Fibroblast of lung (primary cell): ENCODE measurements at places on chromosomes 4 and X. TPM values are rescaled to one million over a fixed set of nuclear protein-coding genes. Genes with fewer than 3 reads are reported as not detected.

The RIPPLY1 gene
- total RNA-seq, result not detected in 2 replicates

The STPG2 gene
- total RNA-seq, result under 0.01 and 0.17 TPM in 2 replicates

The SLC34A2 gene
- not detected in 2 replicates for total RNA-seq

DNA sequence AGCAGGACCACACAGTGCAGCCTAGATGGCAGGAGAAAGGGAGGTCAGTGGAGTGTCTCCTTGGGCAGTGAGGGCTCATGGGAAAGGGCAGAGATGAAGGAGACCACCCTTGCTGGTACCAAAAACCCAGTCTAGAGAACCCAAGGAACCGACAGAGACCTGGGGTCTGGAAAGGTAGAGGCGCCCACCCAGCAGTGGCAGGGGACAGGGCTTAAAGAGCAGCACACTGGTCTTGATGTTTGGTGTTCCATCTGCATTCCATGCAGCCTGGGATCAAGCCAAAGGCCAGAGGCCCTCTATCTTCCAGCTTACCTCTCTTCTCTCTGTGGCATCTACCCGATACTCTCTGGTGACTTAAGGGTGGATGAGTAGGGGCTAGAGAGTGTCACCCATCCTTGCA, 127.5 kb downstream of the PJA1 start:
- H3K27me3 ChIP-seq, result no peaks in the 10 kb centered on the region
- H3K4me1 ChIP-seq, result no peaks in the 10 kb centered on the region
- H3K27ac ChIP-seq, result no peak overlapping the region
- no peak for DNase-seq
- no peaks in the 10 kb centered on the region for H3K36me3 ChIP-seq

DNA sequence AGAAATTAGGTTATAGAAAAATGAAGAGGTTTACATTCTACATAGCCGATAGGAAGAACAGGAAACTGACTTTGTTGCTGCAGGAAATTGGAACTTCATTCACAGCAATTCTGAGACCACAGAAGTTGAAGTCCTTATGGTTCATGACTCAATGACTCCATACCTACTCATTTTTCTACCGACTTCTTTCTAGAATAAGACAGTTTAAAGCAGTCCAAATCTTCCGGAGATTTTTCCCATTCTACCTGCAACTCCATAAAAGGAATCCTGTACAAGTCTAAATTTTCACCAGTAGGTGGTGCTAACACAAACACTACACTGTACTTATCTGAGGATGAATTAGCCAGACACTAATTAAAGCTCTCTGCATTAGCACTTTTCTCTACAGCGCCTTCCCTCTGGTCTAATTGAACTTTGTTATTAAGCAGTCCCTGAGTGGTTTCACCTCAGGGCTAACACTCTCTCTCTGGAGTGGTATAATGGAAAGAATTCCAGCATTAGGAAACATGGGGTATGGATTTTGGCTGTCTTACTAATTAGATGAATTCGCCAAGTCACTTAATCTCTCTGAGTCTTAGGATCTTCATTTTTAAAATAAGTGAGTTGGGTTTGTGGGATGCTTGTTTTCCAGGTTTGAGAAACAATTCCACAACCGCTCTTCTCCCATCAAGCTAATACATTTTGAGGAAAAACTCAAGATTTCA, 167.9 kb downstream of the SMIM20 start:
- DNase-seq, result peak; percentile 74
- no peak overlapping the region for H3K27ac ChIP-seq

DNA sequence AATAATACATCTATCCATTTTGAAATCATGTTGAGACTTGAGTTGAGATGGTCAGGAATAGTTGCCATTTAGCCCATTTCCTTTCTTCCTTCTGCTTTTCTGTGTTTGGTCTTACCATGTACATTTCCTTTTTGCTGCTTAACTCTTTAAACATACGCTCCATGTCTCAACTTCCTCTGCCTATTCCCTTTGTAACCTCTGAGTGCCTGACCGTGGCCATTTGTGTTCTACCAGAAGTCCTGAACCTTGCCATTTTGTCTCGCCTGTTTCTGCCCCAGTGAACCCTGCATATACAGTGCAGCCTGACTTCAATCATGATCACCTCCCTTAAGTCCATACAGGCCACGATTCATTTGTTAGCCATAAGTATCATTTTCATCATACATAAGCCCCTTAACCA, 169.0 kb downstream of the RAPGEF2 start:
- peak; percentile 25 for DNase-seq
- no peaks in the 10 kb centered on the region for H3K36me3 ChIP-seq
- no peak overlapping the region for H3K27ac ChIP-seq
- no peaks in the 10 kb centered on the region for H3K27me3 ChIP-seq

GRCh38 chr4:176433983-176434382, 114.2 kb downstream of the SPCS3 start:
- no peak for DNase-seq
- H3K36me3 ChIP-seq, result no peaks in the 10 kb centered on the region
- H3K27me3 ChIP-seq, result no peaks in the 10 kb centered on the region
- H3K4me3 ChIP-seq, result no peak overlapping the region

GRCh38 chr4:182975806-182976205, 58.6 kb upstream of the DCTD start:
- peaks cover 2% of the 10 kb centered on the region for H3K4me1 ChIP-seq
- H3K4me3 ChIP-seq, result no peak overlapping the region
- H3K27ac ChIP-seq, result no peak overlapping the region
- no peaks in the 10 kb centered on the region for H3K36me3 ChIP-seq
- DNase-seq, result peak; percentile 92
- H3K27me3 ChIP-seq, result no peaks in the 10 kb centered on the region

DNA sequence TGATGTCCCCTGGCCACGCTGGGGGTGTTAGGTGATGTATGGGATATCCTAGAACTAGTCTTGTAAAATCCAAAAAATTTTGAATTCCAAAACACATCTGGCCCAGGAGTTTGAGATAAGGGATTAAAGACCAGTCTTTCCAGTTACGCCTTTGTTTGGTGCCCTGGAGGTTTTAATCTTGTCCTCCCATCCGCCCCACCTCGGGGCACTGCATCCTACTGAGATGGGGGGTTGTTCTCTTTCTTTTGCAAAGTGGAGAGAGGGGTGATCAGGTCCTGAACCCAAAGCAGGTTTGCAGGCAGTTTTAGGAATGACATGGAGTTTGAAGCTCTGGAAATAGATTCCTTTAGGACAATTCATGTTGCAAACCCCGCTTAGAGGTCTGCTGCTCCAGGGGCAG, 1.8 kb downstream of the SUV39H1 start:
- H3K27ac ChIP-seq, result no peak overlapping the region
- DNase-seq, result no peak
- no peaks in the 10 kb centered on the region for H3K27me3 ChIP-seq

DNA sequence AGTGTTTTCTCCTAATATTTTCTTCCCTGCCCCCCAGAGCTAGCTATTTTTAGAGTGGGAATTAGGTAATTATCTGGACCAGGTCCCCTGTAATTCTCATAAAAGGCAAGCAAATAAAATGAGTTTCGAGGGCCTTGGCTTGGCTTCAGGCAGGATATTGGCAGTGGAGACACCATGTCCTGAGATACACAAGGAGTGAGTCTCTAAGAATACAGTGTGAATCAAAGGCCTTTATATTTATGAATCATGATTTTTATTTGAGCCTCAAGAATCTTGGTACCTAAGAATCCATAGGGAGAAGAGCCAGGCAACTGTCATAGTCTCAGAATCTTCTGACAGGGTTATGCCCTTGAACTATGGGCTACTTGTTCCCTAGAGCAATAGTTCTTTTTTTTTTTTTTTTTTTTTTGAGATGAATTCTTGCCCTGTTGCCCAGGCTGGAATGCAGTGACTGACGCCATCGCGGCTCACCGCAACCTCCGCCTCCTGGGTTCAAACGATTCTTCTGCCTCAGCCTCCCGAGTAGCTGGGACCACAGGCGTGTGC, 205.4 kb downstream of the LDB2 start:
- H3K36me3 ChIP-seq, result peaks cover 2% of the 10 kb centered on the region
- no peak overlapping the region for H3K27ac ChIP-seq
- H3K27me3 ChIP-seq, result no peaks in the 10 kb centered on the region
- no peak for DNase-seq
- peaks cover 8% of the 10 kb centered on the region for H3K4me1 ChIP-seq
- no peak overlapping the region for H3K4me3 ChIP-seq

- H3K27me3 ChIP-seq, result no peaks in the 10 kb centered on the region
- H3K4me1 ChIP-seq, result no peaks in the 10 kb centered on the region
- no peak overlapping the region for H3K27ac ChIP-seq
- DNase-seq, result no peak
- no peaks in the 10 kb centered on the region for H3K36me3 ChIP-seq
- no peak overlapping the region for H3K4me3 ChIP-seq
Observed at GRCh38 chr4:45082101-45082500, 355.7 kb upstream of the GNPDA2 start.

The NKX1-1 gene
- total RNA-seq, result not detected in 2 replicates

DNA sequence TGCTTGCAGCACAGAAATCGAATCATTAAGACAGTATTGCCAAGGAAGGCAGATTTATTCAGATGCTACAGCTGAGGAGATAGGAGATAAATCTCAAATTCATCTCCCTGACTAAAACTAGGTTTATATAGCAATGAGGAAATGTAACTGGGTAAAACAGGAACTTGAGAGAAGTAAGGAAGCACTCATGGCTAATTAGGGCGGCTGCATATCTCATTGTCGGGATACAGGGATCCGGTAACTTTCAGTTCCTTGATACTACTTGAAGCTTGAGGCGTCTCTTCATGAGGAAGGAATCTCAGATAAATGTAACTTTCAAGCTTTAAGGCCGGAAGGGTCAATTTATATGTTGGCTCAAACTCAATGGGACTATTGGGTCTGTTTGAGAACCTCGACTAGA, 129.2 kb upstream of the WDR1 start:
- no peaks in the 10 kb centered on the region for H3K27me3 ChIP-seq
- H3K4me3 ChIP-seq, result no peak overlapping the region
- no peaks in the 10 kb centered on the region for H3K4me1 ChIP-seq

GRCh38 chr4:19945979-19946380, 305.7 kb upstream of the SLIT2 start:
- peak; percentile 99 for DNase-seq
- peaks cover 21% of the 10 kb centered on the region for H3K4me1 ChIP-seq
- no peaks in the 10 kb centered on the region for H3K36me3 ChIP-seq
- no peaks in the 10 kb centered on the region for H3K27me3 ChIP-seq
- peak overlapping the region; percentile 40 for H3K27ac ChIP-seq

DNA sequence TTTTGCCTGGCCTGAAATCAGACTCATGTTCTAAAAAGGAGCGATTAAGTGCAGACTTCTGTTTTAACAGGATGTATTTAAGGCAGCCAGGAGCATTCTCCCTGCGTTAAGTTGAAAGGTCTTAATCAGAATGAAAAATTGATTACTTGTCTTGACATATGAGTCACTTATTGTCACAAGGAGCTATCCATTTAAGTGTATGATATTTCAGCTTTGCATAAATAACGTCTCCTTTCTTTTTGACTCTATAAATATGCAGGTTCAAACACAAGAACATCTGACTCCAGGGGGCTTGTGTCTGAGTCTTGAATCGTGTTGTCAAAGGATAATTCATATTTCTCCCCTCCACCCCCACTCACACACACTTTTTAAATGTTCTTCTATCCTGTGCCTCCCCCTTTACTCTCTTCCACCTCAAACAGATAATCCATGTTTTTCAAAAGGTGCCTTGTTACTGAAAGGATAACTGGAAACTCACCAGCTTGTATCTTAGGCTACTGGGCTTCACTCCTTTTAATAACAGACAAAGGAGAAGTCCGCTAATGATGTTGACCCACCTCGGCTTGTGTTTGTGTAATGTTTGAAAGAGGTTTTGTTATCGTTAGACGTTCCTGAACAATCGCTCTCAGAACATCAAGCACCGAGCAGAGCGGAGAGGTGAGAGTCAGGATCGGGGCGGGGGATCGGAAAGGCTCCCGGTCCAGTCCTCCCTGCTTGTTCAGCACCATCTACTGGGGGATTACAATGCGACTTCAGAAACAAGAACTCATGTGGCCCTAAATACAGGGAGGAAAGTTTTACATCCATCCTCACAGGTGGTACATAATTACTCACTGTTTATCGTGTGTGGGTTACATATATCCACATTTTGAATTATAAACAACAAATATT, 107.5 kb upstream of the RPL34 start:
- no peak overlapping the region for H3K4me3 ChIP-seq
- no peaks in the 10 kb centered on the region for H3K36me3 ChIP-seq
- H3K4me1 ChIP-seq, result no peaks in the 10 kb centered on the region
- H3K27me3 ChIP-seq, result peaks cover 7% of the 10 kb centered on the region
- peak; percentile 76 for DNase-seq

The SLC10A6 gene
- total RNA-seq, result 0.51 and 0.66 TPM in 2 replicates

The KCNIP4 gene
- total RNA-seq, result not detected in 2 replicates

The CLDN22 gene
- under 0.01 TPM in 1 of 2 replicates, not detected in the other for total RNA-seq

DNA sequence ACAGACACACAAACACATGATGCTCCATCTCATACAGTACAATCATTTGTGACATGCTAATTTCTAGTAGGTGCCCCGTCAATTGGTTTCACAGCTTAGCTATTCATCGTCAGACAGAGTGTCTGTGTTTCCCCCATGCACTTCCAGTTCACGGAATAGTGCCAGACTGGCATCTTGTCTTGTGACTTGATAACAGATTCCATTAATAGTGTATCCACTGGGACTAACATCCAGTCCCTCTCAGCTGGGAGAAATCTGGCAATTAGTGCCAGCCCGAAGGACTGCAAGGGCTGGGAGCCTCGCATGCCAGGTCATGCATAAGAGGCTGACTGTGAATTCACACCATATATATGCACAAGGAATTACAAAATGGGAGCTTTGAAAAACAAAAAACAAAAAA, 20.2 kb upstream of the GATB start:
- no peak for DNase-seq
- peaks cover 2% of the 10 kb centered on the region for H3K27me3 ChIP-seq
- no peaks in the 10 kb centered on the region for H3K4me1 ChIP-seq
- H3K4me3 ChIP-seq, result no peak overlapping the region
- no peak overlapping the region for H3K27ac ChIP-seq
- no peaks in the 10 kb centered on the region for H3K36me3 ChIP-seq

DNA sequence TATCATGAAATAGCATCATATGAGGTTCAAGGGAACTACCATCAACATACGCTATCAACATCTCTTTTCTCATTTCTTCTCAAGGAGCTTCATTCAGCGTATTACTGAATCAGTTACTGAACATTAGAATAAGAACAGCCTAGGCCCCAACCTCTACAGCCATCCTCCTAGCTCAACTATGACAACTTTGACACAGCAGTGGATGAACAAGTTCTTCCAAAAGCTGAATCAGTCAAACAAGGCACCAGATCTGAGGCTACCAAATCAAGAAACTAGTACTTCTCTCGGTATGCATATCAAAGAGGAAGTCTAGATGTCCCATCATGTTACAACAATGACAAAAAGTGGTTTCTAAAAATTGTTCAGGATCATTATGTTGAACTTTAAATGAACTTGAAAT, 57.4 kb downstream of the GATB start:
- H3K27ac ChIP-seq, result no peak overlapping the region
- DNase-seq, result no peak
- no peaks in the 10 kb centered on the region for H3K4me1 ChIP-seq
- H3K27me3 ChIP-seq, result no peaks in the 10 kb centered on the region

DNA sequence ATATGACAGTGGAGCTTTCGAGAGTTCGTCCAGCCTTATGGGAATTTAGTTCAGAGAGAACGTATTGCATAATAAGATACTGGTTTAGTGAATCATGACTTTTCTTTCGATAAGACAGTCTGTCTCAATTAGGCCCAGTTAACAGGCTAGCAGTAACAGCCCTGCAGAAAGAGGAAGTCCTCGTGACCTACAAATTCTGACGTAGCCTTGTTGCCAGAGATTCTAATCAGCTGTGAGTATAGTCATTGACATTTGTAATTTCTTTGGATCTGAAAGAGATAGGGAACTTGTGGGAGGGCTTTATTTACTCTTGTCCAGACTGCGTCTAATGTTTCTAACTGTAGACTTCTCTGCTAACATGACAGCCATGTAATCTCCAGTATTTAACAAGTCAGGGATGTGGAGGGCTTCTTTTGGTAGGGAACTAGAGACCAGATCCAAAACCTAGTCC, 15.8 kb downstream of the ART3 start:
- H3K27ac ChIP-seq, result no peak overlapping the region
- no peaks in the 10 kb centered on the region for H3K36me3 ChIP-seq

The TRIM75 gene
- not detected in 2 replicates for total RNA-seq

The CXCR3 gene
- total RNA-seq, result not detected in 2 replicates
